NCI-H510A treated with DMSO at 0.1 percent for 48 hours (cell line): ENCODE measurements at places on chromosomes 12 and 14.

- no peak for DNase-seq
Observed at GRCh38 chr12:91889059-91889458, 256.6 kb downstream of the BTG1 start.

DNA sequence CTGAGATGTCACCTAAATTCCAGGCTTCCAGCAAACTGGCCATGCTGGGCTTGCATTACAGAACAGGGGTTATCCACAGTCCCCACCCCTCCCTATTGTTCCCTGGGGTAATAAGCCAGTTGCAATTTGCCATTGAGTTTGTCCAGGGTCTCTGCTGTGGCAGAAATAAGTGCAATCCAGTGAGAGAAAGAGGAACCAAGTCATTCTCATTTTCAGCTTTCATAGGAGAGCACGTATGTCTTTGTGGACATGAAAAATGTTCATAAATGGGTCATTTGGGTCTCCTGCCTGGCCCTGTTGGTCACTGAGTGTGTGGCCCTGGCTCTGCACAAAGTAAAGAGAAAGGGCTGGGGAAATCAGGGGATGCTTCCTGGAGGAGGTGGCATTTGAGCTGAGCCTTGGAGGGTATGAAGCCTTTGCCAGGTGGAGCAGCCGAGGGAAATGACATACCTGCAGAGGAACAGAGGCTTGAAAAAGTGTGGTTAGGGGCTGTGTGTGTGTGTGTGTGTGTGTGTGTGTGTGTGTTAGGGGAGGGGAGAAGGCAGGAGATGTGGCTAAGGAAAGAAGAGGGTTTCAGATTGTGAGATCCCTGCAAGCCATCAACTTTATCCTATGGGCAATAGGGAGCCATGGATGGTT, 29.3 kb downstream of the CMKLR1 start:
- DNase-seq: no peak

GRCh38 chr14:90049390-90049789, 12.4 kb upstream of the KCNK13 start:
- DNase-seq: no peak

GRCh38 chr12:5243014-5243413, 188.9 kb upstream of the NTF3 start:
- DNase-seq: no peak

DNA sequence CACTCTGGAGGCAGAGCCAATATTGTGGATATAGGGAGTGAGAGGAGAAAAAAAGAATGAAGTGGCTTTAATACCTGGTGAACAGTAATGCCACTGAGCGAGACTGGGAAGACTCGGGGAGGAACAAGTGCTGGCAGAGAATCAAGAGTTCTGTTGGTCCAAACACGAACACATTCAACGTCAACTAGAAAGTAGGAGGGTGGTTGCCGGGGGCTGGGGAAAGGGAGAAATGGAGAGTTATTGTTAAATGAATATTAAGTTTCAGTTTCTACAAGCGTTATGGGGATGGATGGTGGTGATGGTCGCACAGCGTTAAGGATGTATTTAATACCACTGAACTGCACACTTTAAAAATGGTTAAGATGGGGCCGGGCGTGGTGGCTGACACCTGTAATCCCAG, 2.8 kb downstream of the SPRING1 start:
- DNase-seq: no peak

- DNase-seq: no peak
Observed at GRCh38 chr14:25396128-25396527, 346.2 kb upstream of the STXBP6 start.

GRCh38 chr12:85985996-85986395, 111.9 kb downstream of the NTS start:
- peak; percentile 2 for DNase-seq

- DNase-seq: no peak
Observed at GRCh38 chr14:64779472-64779871, 75.2 kb downstream of the PLEKHG3 start.

- DNase-seq: no peak
Observed at GRCh38 chr12:131457028-131457310, 253.9 kb upstream of the SFSWAP start.

GRCh38 chr14:90731487-90731886, 84.7 kb downstream of the TTC7B start:
- no peak for DNase-seq

DNA sequence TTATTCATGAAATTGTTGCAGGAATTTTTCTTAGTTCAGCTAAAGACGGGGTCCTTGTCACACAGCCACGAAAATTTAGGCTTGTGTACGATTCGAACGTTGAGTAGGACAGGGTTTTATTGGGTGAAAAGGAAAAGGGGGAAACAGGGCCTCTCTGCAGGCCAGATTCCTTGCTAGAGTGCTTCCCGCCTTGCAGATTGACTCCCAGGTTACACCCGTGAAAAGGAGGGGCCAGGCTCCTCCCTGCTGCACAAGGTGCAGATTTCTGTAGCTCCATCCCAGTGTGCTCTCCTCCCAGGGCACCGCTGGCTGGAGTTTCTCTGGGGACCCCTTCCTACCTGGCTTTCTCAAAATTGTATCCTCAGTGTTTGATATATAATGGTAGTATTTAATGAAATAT, 221.5 kb downstream of the ERC1 start:
- DNase-seq: no peak

GRCh38 chr12:9760699-9761418, at the start of gene CD69:
Gene CD69, minus strand, starts transcription at chr12:9760901. Its CDS starts 81 bp downstream, at chr12:9760820.
- no peak for DNase-seq

DNA sequence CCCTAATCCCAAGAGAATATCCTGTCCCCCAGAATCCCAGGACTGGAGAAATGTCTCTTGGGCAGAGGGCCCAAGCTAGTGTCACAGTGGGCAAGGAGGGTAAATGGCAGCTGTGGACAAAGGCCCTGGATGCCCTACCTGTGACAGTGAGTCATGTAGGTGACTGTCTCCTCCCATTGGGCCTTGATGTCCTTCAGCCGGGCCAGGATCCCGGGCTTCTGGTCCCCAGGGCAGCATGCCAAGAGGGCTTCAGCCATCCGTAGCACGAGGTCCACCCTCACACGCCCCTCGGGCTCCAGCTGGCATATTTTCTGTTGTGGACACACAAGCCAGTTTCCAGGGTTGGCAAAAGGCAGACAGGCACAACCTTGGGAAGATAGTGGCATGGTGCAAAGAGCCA, 48.8 kb downstream of the SYNE3 start:
- no peak for DNase-seq

GRCh38 chr14:68663385-68664076, 129.3 kb downstream of the ZFP36L1 start:
- DNase-seq: no peak

- DNase-seq: no peak
Observed at GRCh38 chr12:120620624-120621023, 19.8 kb upstream of the CABP1 start.

- no peak for DNase-seq
Observed at GRCh38 chr14:103782376-103782775, 65.0 kb downstream of the PPP1R13B start.

- no peak for DNase-seq
Observed at GRCh38 chr12:53427905-53428594, 4.4 kb downstream of the AMHR2 start.

DNA sequence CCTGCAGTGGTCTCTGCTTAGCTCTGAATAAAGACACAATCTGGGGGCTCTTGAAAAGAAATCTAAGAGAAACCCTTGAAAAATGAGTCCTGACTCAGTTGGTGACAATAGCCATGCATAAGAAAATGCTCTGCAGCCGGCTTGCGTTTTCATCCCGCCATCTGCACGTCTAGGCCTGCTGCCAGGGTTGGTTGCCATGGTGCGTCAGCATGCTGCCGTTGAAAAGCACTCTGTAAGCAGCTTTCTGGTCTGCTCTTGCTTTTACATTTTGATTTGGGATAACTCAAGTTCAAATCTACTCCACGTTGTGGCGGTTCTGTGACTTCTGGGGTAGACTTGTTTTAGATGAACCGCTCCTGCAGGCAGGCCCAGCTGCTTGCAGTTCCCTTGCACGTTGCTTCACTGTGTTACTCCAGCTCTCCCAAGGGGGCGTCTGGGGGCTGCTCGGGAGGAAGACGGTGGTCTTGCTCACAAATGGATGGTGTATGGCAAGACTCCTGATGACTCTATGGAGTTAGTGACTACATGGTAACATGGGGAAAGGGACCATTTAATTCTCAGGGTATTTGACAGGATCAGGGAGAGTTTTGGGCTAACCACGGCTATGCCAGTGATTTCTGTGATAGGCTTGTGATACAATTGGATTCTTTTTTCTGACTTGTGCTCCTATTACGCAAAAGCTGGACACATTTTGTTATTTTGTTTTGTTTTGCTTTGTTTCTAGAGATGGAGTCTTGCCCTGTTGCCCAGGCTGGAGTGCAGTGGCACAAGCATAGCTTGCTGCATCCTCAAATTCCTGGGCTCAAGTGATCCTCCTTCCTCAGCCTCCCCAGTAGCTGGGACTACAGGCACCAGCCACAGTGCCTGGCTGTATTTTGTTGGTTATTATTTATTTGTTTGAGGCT, 15.8 kb downstream of the WNT5B start:
- DNase-seq: peak; percentile 70

DNA sequence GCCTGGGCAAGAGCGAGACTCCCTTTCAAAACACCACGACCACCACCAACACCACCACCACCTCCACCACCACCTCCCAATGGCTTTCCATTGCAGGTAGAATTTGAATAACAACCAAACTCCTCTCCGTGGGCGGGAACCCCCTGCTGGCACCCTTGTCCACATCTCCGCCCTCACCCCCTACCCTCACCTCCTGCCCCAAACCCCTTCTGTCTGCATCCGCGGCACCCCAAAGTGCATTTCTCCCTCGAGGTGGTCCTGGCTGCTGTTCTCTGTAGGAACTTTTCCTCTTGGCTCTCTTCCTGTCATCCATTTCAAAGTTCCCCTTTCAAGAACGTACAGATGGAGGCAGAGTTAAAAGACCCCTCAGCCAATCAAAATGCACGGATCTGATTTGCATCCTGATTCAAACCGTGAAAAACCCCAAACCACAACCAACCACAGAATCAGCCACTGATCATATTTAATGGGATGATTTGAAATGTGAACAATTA, 3.8 kb downstream of the SDSL start:
- no peak for DNase-seq

DNA sequence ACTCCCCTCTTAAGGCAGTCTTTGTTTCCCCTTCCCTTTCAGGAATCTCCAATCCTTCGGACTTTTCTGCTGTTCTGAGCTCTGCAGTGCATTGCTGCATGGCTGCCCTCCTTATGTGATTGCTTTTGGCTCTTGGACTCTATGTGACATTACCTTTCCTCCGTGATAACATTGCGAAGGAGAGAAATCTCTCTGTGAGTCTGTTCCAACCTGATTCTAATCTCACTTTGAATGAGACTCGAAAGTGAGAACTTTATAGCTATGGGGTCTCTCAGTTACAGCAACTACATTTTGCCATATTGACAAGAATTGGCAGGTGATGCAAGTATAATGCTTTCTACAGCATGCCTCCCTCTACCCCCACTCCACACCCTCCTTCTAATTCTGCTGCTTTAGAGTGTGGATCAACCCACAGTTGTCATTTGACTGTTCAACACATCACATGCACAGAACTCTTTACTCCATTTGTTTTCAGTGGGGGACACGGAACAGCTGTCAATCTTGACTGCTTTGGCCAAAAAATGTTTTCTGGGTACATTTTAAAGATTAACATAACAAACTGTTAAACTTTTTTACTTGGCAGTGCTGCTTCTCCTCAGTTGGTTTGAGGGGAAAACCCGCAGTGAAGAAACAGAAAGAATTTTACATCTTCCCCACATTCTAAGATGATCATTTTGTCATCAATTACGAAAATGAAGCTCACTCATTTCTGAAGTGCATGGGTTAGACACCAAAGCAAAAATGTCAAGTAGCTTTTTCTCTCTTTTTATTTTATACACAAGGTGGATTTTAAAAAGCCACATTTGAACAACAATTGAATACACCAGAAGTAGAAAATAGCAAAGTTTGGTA, 125.5 kb upstream of the RMST start:
- no peak for DNase-seq

- no peak for DNase-seq
Observed at GRCh38 chr14:51715250-51715649, 63.5 kb downstream of the FRMD6 start.

- DNase-seq: peak; percentile 45
Observed at GRCh38 chr12:12786706-12787601, 1.5 kb downstream of the APOLD1 start.

GRCh38 chr14:105818712-105819005, 292.3 kb downstream of the TMEM121 start:
- no peak for DNase-seq

GRCh38 chr12:128969480-128970055, 116.3 kb downstream of the GLT1D1 start:
- DNase-seq: peak; percentile 97

DNA sequence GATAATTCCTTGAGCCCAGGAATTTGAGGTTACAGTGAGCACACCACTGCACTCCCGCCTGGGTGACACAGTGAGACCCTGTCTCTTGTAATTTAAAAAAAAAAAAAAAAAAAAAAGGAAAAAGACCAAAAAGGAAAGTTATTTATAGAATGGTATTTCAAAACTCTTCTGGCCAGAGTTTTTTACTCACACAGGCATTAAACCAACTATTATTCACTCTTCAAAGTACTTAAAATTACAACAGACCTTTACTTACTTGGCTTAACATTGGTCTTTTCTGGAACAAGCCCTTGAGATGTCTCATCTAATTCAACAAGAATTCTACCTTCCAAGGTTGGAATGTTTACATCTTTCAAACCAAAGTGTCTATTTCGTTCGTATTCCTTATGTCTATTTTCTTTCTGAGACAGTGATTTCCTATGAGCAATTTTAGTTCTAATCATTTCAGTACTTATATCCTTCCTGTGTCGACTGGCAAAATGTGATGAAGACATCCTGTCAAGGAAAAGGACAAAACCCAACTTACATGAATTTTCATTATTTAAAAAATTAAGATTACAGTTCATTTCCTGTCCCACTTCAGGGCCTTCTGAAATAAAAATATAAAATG, 2.6 kb downstream of the DLGAP5 start:
- no peak for DNase-seq

DNA sequence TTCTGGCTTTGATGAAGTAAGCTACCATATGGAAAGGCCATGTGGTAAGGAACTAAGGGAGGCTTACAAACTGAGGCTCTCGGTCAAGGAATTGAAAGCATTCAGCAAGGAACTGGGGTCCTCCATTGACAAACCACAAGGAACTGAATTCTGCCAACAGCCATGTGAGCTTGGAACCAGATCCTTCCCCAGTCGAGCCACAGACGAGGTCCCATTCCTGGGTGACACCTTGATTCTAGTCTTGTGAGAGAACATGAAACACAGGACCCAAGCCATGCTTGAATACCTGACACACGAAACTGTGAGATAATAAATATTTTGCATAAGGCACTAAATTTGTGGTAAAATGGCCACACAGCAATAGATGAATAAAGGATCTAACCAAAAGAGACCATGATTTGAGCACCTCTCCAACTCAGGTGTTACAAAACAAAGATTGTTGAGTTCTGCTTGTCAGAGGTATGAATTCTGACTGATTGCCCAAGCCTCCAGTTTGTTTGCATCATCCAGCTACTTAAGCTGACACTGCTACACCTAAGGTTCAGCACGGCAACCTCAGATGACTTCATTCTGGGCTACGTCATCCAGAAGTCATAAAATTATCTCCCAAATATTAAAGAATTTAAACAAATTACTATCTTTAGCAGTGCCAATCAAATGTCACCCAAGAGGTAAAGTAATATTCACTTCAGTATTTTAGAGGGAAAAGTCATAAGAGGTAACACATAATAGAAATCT, 59.4 kb downstream of the GARIN6 start:
- DNase-seq: no peak
